SJSA1 (cell line): ENCODE measurements at places on chromosomes 5 and 9. TPM values are rescaled to one million over a fixed set of nuclear protein-coding genes. Genes with fewer than 3 reads are reported as not detected.

- DNase-seq: no peak
- H3K4me3 ChIP-seq: no peak overlapping the region
- no peaks in the 10 kb centered on the region for H3K27me3 ChIP-seq
- H3K36me3 ChIP-seq: peaks cover 43% of the 10 kb centered on the region
Measured at GRCh38 chr5:132193165-132193694, 34.4 kb downstream of the P4HA2 start.

- H3K4me3 ChIP-seq: no peak overlapping the region
- H3K27ac ChIP-seq: no peak overlapping the region
- no peaks in the 10 kb centered on the region for H3K4me1 ChIP-seq
- no peaks in the 10 kb centered on the region for H3K36me3 ChIP-seq
- H3K27me3 ChIP-seq: 0 out of 2 replicates have a peak, but pooled peaks cover 7% of the 10 kb centered on the region
- DNase-seq: peak; percentile 41
Measured at GRCh38 chr5:151173711-151174611, 16.4 kb upstream of the ANXA6 start.

Gene TEK
- 3.2 and 4.0 TPM in 2 replicates for total RNA-seq

GRCh38 chr5:180467028-180467975 lies 26.9 kb upstream of the CNOT6 start:
- no peaks in the 10 kb centered on the region for H3K36me3 ChIP-seq
- peaks cover 7% of the 10 kb centered on the region for H3K4me1 ChIP-seq
- DNase-seq: no peak
- H3K27ac ChIP-seq: no peak overlapping the region

GRCh38 chr5:124705577-124705976 lies 40.9 kb downstream of the ZNF608 start:
- DNase-seq: no peak
- no peak overlapping the region for H3K4me3 ChIP-seq
- no peak overlapping the region for H3K27ac ChIP-seq
- H3K4me1 ChIP-seq: peaks cover 13% of the 10 kb centered on the region
- 0 out of 2 replicates have a peak, but pooled peaks cover 6% of the 10 kb centered on the region for H3K36me3 ChIP-seq

- H3K4me1 ChIP-seq: no peaks in the 10 kb centered on the region
- DNase-seq: no peak
- H3K27me3 ChIP-seq: no peaks in the 10 kb centered on the region
- no peaks in the 10 kb centered on the region for H3K36me3 ChIP-seq
- H3K4me3 ChIP-seq: no peak overlapping the region
- H3K27ac ChIP-seq: no peak overlapping the region
Measured at GRCh38 chr9:27457445-27457844, 66.6 kb upstream of the IFNK start.

Gene ETF1
- 134 and 167 TPM in 2 replicates for total RNA-seq

Gene DNAI1
- total RNA-seq: not detected in 2 replicates

Gene OR1B1
- total RNA-seq: not detected in 2 replicates

Gene ADAMTS13
- total RNA-seq: 0.24 and 0.88 TPM in 2 replicates

Gene GABRB2
- not detected in 2 replicates for total RNA-seq

DNA sequence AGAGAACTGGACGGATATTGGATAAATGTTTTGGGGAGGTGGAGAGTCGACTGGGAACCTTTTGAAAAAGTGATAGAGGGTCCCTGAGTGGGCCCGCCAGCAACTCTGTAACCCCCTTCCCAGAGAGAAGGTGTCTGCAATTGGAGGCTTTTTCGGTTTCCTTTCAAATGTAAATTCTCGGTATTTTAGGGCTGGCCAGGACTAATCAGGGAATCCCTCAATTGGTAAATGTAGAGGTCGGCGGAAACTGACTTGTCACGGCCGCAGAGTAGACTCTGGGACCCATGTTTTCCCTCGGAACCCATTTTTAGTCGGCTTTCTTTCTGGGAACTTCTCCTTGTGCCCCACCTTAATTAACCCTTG lies 524 bp downstream of the CCNB1 start:
- DNase-seq: no peak
- H3K27me3 ChIP-seq: no peaks in the 10 kb centered on the region
- peaks cover 16% of the 10 kb centered on the region for H3K4me1 ChIP-seq
- H3K36me3 ChIP-seq: peaks cover 54% of the 10 kb centered on the region

DNA sequence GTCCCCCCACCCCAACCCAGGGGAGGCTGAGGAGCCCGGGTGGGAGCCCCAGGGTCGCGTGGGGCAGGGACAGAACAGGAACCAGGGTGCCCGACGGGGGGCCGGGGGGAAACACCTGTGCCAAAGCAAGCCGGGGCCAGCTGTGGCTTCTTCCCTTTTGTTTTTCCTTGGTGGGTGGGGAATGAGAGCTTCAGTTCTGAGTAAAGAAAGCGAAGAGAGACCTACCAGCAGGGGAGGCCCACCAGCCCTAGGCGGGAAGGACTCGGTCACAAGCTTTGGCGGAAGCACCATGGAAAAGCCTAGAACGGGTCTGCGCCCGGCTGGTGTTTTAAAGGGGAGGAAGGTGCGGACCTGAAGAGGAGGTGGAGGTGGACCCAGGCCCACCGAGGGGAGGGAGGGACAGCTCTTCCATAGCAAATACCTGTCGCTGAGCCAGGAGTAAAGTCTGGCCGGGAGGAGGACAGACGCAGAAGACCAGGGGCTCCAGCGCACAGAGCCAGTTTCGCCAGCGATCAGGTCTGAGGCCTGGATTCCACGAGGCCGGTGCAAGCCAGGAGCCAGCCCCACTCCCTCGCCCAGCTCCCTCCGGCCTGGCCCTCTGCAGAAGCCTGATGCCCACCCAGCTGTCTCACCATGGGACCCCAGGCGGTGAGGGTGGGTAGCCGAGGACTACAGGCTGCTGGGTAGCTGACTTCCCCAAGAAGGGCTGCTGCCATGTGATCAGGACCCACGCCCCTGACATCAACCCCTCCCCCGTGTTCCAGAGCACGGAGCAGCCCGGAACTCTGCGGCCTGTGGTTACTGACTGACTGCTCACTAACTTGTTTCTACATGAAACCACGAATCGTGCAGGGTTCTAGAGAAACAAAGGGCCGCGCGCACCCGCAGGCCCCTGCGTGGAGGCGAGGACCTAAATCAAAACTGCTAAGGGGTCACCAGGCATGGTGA lies 849 bp upstream of the MGAT1 start:
- H3K27ac ChIP-seq: peak overlapping the region; percentile 88
- DNase-seq: no peak
- H3K36me3 ChIP-seq: peaks cover 37% of the 10 kb centered on the region
- H3K27me3 ChIP-seq: no peaks in the 10 kb centered on the region
- H3K4me3 ChIP-seq: peak overlapping the region; percentile 99
- H3K4me1 ChIP-seq: peaks cover 41% of the 10 kb centered on the region

Gene PLPP6
- total RNA-seq: 1.8 and 3.4 TPM in 2 replicates

GRCh38 chr9:125446561-125447094 lies 185.0 kb downstream of the GAPVD1 start:
- H3K27ac ChIP-seq: no peak overlapping the region
- no peak overlapping the region for H3K4me3 ChIP-seq
- H3K4me1 ChIP-seq: no peaks in the 10 kb centered on the region
- no peaks in the 10 kb centered on the region for H3K27me3 ChIP-seq
- DNase-seq: no peak
- peaks cover 2% of the 10 kb centered on the region; the same call in 1 of the 2 replicates for H3K36me3 ChIP-seq

Gene SEC24A
- 20.8 and 30.4 TPM in 2 replicates for total RNA-seq

GRCh38 chr9:134474055-134474370 lies 147.8 kb downstream of the RXRA start:
- H3K27me3 ChIP-seq: no peaks in the 10 kb centered on the region
- no peak overlapping the region for H3K4me3 ChIP-seq
- H3K4me1 ChIP-seq: peaks cover 19% of the 10 kb centered on the region
- no peak overlapping the region for H3K27ac ChIP-seq

Gene UCK1
- 19.1 and 21.9 TPM in 2 replicates for total RNA-seq

- no peak overlapping the region for H3K4me3 ChIP-seq
- H3K27me3 ChIP-seq: no peaks in the 10 kb centered on the region
- no peaks in the 10 kb centered on the region for H3K36me3 ChIP-seq
- DNase-seq: no peak
- no peaks in the 10 kb centered on the region for H3K4me1 ChIP-seq
Measured at GRCh38 chr9:27379311-27380251, 82.6 kb upstream of the EQTN start.

DNA sequence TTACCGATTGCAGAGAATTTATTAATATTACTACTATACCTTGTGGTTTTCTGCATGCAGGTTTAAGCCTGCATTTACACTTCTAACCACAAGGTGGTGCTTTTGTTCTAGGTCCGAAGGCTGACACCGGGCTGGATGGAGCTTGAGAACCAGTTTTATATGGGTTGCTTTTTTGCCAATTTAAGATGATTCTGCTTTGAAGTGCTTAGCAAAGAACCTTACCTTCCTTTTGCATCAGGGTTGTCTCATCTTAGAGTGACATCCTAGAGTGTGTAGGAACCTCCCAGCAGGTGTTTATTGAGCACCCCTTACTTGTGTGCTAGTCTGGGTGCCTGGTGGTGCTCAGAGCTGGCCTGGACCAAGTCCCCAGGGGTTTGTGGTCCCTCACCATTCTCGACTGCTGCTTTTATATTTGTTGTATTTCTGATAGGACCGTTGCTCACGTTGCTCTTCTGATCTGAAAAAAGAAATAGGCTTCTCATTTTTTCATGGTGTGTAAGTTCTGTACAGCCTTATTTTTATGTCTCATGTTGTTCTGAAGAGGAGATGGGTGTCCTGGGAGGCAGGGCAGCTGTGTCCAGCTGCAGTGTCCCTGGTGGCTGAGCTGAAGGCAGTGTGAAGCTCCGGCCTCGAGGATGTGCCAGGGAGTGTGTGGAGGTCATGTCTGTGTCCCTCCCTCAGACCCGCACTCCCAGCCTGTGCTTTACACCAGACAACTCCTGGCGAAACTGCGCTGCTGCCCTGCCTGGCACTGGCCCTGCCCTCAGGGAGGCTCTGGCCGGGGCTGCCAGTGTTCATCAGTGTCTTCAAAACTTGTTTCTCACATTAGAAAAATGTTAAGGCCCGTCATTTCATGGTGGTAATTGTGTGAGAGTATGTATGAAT lies 54.3 kb downstream of the EHMT1 start:
- H3K27me3 ChIP-seq: no peaks in the 10 kb centered on the region
- H3K4me3 ChIP-seq: no peak overlapping the region
- no peak overlapping the region for H3K27ac ChIP-seq
- no peaks in the 10 kb centered on the region for H3K4me1 ChIP-seq

Gene TRIM36
- total RNA-seq: 0.22 and 1.3 TPM in 2 replicates

Gene PCDHA9
- under 0.01 TPM in 1 of 2 replicates, not detected in the other for total RNA-seq

DNA sequence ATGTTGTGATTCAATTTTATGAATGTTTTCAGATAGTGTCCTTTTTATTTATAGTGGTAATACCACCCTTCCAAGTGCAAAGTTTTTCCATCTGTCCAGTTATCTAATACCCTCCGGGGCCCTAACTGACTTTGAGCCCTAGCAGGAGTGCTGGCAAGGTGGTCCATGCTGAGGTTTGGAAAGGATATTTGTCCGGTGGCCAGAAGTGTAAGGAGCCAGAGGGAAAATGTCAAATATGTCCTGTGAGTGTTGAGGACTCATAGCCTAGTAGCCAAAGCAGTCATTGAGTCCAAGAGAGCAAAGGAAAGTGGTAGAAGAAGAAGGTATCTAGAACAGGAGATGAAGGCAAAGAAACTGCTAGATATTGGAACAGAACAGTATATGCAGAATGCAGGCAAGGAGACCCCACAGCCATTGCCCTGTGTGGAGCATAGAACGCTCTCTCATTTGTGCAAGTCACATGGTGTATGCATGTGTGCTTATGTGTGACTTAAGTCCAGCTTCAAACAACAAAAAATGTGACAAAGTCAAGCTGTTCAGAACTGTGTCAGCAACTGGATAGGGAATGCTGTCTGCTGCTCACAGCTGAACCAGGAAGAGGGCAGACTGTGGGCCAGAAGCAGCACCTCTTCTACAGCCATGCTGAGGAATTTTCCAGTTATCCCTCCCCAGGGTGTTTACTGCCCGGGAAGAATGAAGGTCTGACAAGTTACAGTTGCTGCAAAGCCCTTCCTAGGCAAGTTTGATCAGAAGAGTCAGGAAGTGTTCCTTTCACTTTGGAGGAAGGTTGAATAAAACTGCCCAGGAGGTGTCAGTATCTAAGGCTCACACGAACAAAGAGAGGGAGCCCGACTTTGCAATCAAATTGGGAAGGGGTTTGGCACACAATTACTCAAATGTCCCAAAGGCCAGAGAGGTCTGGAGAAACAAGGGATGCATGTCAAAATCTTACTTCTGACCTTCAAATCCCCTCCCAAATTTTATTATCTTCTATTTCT lies 463.3 kb upstream of the DMAC1 start:
- no peak overlapping the region for H3K27ac ChIP-seq
- no peaks in the 10 kb centered on the region for H3K4me1 ChIP-seq
- H3K36me3 ChIP-seq: no peaks in the 10 kb centered on the region
- no peak overlapping the region for H3K4me3 ChIP-seq

DNA sequence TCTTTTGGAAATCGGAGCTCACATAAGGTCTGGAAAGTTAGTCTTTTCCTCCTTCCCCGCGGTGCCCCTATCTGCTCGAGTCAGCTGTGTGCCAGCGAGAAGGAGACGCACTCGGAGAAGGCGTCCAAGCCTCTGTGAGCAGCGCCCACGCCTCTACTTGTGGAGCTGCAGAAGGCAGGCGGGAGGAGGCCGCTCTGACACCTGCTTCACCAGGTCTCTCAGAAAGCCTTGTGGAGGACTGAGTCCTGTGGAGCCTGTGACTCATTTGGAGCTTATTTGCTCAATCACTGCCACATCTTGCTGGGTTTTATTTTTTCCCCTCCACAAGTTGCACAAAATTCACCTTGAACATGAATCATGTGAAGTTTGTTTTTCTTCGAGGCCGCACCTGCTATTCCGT lies 117.5 kb downstream of the IRX2 start:
- DNase-seq: no peak
- H3K36me3 ChIP-seq: no peaks in the 10 kb centered on the region
- H3K4me3 ChIP-seq: no peak overlapping the region
- H3K4me1 ChIP-seq: no peaks in the 10 kb centered on the region
- no peak overlapping the region for H3K27ac ChIP-seq
- no peaks in the 10 kb centered on the region for H3K27me3 ChIP-seq

DNA sequence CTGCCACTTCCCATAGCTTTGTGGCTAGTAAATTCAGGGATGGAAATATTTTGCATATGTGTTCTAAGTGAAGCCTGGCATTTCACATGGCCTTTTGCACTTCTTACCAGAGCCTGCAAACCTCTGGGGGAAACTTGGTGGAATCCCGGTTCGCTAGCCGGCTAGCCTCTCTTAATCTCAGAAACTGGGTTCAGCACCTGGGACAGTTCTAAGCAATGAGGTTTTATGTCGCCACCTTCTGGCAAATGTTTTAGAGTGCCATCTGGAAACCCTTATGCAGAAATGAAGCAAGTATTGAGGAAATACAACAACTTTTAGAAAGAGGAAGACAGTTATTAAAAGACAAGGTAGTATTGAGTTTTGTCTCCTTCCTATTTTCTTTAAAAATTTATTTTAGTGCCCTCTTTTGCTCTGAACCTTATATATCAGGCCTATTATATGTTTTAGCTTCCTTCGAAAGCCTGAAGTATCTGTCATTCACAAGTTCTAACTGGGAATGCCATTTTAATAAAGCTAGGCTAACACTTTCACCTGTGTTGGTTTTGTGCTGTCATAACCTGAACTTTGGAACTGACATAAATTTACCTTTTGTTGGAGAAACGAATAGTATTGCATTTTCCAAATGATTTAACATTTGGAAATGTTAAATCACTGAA lies 963 bp upstream of the HTR1A start:
- no peaks in the 10 kb centered on the region for H3K36me3 ChIP-seq
- H3K27me3 ChIP-seq: no peaks in the 10 kb centered on the region
- peak; percentile 20 for DNase-seq
- no peaks in the 10 kb centered on the region for H3K4me1 ChIP-seq
- no peak overlapping the region for H3K27ac ChIP-seq

Gene SCGB3A2
- not detected in 2 replicates for total RNA-seq
